CD4-positive, alpha-beta T cell treated with Interferon gamma for 1 hour (primary cell): ENCODE measurements at places on chromosomes 12 and 14.

- no peak for DNase-seq
Observed at GRCh38 chr14:35883677-35884293, 57.6 kb downstream of the BRMS1L start.

- DNase-seq: no peak
Observed at GRCh38 chr14:102080183-102081080, 6.4 kb downstream of the HSP90AA1 start.

- no peak for DNase-seq
Observed at GRCh38 chr12:103013741-103014300, 56.3 kb downstream of the ASCL1 start.

DNA sequence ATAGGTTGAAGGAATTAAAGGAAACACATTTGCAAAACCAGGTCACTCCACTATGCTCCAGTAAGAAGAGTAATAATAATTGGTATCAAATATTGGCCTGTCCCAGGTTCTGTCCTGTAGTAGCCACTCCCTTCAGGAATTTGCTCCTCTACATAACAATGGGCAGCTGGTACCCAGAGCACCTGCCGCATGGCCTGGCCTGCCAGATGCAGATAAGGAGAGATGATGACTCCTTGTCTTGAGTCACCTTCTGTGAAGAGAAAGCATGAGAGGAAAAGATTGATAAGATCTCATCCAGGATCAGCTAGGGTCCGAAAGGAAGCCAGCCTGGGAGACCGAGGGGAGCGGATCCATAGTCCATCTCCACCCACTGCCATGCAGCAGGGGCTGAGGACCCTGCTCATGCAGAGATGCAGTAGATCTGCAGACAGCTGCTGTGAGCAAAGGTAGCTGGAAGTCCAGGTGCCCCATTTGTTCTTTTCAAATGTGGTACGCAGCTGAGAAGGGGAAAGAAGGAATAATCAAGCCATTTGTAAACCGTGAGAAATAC lies 24.3 kb downstream of the VCPKMT start:
- no peak for DNase-seq

DNA sequence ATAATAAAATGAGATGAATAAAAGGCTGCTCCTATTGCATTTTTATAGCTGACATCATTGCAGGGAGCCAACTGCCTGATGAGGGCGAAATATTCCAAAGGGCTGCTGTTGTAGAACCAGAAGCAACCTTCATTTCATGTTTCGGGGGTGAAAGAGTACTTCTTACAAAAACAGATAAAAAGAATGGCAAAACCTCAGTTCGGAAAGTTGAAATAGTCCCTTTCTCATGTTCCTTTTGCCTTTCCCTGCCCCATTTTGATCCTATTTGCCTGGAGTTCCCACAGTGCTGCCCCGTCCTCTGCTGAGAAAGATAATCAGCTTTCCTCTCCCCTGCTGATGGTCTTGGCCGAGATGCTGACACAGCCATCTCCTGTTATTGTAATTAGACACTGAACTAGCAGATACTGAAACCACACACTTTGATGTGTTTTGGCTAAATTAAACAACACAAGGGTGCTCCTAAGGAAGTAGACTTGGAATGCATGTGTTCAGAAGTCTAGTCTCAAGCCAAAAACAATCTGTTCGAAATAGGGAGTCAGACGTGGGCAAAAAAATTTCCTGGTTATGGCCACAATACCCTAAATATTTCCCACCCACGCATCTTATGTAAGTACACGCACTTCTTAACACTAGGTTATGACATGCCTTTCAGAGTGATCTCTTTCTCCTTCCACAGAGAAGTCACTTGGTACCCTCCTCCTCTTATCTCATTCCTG lies 117.2 kb downstream of the PPM1H start:
- DNase-seq: no peak

GRCh38 chr14:71399057-71399487 lies 491.8 kb downstream of the PCNX1 start:
- peak; percentile 64 for DNase-seq

DNA sequence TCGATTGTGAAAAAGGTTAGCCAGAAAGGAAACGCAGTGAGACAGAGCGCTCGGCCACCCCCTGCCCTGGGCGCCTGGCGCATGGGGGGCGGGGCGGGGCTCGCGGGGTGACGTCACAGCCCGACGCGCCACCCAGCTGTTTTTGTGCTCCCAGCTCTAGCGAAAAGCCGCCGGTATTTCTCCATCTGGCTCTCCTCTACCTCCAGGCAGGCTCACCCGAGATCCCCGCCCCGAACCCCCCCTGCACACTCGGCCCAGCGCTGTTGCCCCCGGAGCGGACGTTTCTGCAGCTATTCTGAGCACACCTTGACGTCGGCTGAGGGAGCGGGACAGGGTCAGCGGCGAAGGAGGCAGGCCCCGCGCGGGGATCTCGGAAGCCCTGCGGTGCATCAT lies at the start of gene GABARAPL1:
TSS of gene GABARAPL1 (plus strand) at position 139 of the 393 bp plus-strand sequence. CDS start at position 392, 253 bp downstream.
- DNase-seq: peak; percentile 88

- no peak for DNase-seq
Observed at GRCh38 chr12:3168223-3169221, 91.3 kb downstream of the TSPAN9 start.

DNA sequence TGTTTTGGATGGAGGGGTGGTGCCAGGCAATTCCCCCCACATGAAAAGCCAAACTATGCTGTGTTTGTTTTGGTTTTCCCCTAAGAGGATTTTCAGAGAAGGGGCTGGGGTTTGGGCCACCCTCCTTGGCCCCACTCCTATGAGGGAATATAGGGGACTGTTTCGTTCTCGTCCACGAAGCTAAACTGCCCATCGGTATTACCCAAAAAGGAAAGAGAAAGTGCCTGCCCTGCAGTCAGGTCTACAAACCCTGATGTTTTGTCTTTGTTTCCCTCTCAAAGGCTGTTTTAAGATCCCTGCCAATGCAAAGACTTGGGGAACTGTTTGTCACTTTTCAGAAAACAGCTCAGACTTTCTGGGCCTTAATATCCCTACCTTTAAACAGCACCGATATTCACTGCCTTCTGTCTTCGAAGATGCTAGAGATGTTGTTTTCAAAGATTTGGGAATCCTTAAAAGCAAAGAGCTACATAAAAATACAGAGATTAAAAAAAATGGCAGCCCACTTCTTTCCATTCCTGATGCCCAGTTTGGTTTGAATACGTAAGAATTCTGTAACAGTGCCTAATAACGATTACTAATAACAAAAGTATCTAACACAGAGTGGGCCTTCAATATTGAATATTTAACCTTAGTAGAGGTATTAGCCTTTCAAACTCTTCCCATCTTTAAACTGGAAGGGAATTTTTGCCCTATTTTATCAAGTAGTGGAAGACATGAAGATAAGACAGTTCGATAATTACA lies 518.4 kb downstream of the MED13L start:
- no peak for DNase-seq

- no peak for DNase-seq
Observed at GRCh38 chr12:130973906-130974305, 20.2 kb downstream of the ADGRD1 start.

DNA sequence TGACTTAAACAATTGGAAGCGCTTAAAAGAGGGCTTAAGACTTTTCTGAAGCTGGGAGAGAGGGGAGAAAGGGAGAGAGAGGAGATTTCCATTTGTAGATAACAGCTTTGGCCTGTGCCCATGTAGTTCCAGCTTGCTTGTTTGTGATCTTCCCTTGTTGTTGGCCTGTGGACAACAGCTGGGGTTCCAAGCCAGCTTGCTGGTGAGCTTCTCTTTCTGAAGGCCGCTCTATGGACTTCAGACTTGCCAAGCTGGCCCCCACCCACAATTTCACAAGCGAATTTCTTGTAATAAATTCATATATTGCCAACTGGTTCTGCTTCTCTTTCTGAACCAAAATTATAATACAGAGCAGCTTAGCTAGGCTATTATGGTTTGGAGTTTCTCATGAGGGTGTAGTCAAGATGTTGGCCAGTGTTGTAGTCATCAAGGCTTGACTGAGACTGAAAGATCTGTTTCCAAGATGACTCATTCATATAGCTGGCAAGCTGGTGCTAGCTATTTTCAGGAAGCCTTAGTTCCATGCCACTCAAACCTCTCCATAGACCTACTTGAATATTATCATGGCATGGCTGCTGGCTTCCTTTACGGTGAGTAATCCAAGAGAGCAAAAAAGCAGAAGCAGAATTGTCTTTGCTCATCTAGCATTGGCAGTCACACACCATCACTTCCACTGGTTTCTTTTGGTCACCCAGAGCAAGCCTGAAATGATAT lies 89.4 kb downstream of the ATP23 start:
- DNase-seq: no peak

DNA sequence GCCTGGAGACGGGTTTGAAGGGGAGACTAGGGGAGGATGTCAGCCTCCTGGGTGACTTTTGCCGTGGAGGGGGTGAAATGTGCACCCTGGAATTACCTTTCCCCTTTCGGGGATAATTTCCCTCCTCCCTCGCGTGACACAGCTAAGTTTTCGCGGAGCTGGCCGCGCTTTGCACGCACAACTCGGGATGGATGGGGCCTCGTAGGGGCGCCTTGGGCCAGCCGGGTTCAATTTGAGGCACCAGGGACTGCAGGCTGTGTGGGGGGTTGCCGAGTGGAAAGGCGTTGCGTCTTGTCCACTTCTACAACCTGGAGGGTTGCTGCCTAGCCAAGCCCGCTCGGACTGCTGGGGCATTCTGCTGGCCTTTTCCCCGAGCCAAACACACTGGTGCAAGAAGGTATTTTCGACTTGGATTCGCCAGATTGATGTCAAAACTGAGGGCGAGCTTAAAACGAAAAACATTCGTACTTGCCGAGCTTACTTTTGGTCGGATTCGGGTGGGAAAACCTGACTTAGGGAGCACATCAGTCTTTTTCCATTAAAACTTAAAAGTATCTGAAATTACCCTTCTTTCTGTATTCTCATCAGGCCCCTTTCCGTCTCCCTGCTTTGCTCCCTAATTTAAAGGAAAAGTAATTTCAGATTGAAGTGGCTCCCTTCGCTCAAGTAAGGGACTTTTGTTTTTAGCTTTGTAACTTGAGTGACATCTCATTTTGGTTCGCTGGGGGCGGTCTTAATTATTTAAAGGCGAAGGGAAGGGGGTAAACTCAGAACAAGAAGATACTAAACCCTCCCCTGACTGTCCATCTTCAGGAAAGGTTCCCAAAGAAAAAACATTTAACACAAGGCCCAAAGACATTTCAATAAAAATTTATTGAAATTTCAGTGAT lies 14.3 kb downstream of the TBX3 start:
- DNase-seq: no peak

DNA sequence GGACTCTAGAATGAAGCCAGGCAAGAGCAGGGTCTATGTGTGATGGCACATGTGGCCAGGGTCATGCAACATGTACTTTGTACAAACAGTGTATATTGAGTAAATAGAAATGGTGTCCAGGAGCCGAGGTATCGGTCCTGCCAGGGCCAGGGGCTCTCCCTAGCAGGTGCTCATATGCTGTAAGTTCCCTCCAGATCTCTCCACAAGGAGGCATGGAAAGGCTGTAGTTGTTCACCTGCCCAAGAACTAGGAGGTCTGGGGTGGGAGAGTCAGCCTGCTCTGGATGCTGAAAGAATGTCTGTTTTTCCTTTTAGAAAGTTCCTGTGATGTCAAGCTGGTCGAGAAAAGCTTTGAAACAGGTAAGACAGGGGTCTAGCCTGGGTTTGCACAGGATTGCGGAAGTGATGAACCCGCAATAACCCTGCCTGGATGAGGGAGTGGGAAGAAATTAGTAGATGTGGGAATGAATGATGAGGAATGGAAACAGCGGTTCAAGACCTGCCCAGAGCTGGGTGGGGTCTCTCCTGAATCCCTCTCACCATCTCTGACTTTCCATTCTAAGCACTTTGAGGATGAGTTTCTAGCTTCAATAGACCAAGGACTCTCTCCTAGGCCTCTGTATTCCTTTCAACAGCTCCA lies 39.6 kb downstream of the DAD1 start:
- no peak for DNase-seq

GRCh38 chr12:51759695-51760094 lies 88.8 kb downstream of the FIGNL2 start:
- DNase-seq: no peak

- DNase-seq: no peak
Observed at GRCh38 chr12:50234347-50234746, 49.0 kb downstream of the LIMA1 start.

GRCh38 chr12:104699489-104700190 lies 242.9 kb downstream of the CHST11 start:
- DNase-seq: no peak

GRCh38 chr12:86523844-86524243 lies 267.7 kb upstream of the MGAT4C start:
- no peak for DNase-seq

- DNase-seq: no peak
Observed at GRCh38 chr14:71713451-71713850, 218.8 kb upstream of the RGS6 start.

DNA sequence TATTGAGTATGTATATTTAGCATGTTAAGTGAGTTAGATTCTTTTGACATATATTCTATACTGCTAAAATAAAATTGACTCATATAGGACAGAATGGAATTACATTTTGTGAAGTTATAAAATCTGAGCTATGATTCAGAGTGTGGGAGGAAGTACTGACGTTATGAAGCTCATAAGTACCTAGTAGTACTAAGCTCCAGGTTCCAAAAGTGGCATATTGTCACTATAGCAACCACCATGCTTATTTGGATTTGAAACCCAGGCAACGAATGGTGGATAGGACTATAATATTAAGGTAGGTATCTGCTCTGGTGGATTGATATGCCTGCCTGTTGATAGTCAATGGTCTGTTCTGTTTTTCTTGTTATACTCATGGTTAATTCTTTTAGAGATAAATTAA lies 2.2 kb upstream of the FBXO33 start:
- DNase-seq: no peak
